ENCODE measurements at places on chromosomes 4 and X.

- no peak for DNase-seq
Observed at GRCh38 chr4:85676050-85676425, 201.1 kb downstream of the ARHGAP24 start.

- no peak for DNase-seq
Observed at GRCh38 chrX:107199491-107199890, 6.7 kb downstream of the NUP62CL start.

- DNase-seq = peak; percentile 49
Observed at GRCh38 chr4:89196745-89197144, 85.4 kb downstream of the TIGD2 start.

GRCh38 chr4:6917461-6918271 is 8.0 kb downstream of the TBC1D14 start:
- peak; percentile 29 for DNase-seq

Data from OCI-M1 (cell line).